NCI-H345 (cell line): ENCODE measurements at places on chromosomes 12 and 14.

DNA sequence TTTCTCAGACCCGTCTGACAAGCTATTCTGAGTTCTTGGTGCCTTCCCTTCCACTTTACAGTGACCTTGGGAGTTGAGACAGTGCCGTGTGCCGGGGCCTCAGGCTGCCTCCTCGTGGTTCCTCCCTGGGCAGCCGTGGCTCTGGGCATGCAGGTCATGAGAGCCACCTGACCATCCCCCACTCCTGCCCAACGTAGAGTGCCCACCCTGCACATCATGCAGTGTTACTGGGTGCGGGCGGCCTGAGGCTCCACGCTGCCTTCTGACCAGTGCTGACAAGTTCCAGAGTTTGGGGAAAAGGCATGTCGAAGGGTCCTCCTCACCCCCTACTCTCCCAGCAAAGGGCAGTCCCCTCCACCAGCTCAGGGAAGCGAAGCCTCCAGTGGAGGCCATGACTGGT lies 190.5 kb downstream of the TSPAN9 start:
- DNase-seq: no peak

DNA sequence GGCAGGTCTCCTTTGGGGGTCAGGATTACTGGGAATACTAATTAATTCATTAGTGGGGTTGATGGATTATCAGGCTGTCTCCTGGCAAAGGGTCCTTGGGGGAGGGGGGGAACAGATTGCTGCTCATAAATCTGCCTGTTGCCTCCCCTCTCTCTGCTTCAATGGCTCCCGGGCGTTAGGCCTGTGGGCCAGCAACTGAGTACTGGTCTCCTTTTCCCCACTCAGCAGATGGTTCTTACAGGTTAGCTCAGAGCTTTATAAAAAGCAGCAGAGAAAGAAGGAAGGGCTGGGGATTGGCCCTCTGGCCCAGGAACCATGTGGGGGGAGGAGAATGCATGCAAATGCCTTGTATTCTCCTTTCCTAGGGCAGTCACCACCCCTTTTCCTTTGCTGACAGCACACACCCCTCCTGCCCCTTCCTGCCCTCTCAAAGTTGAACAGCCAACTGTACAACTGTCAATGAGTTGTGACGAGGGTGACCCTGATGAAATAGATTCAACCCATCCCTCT lies 2.3 kb upstream of the NEUROD4 start:
- no peak for DNase-seq

DNA sequence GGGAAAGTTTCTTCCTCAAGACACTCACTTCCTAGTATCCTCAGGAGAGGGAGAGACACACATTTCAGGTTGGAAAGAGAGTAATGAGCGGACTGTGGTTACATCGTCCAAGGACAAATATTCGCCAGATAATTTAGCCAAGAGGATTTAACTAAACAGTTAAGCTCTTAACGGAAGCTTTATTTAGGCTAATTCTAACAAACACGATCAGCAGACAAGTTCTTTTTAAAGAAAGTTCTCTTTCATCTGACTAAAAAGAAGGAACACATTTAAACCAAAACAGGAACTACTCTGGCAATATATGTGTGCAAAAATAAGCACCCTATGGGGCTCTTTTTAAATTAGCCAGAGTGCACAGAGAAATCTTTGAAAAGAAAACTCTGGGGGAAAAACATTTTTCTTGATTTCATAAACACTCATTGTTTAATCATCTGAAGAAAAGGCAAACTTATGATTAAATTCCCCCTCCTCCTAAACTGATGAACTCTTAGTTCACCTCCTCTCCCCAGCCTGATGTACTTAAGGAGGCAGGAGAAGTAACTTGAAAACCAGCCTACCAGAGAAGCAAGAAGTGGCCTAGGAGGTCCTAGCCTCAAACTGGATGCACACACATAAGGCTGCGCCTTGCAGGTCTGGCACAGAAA lies 13.3 kb upstream of the BTG1 start:
- no peak for DNase-seq

DNA sequence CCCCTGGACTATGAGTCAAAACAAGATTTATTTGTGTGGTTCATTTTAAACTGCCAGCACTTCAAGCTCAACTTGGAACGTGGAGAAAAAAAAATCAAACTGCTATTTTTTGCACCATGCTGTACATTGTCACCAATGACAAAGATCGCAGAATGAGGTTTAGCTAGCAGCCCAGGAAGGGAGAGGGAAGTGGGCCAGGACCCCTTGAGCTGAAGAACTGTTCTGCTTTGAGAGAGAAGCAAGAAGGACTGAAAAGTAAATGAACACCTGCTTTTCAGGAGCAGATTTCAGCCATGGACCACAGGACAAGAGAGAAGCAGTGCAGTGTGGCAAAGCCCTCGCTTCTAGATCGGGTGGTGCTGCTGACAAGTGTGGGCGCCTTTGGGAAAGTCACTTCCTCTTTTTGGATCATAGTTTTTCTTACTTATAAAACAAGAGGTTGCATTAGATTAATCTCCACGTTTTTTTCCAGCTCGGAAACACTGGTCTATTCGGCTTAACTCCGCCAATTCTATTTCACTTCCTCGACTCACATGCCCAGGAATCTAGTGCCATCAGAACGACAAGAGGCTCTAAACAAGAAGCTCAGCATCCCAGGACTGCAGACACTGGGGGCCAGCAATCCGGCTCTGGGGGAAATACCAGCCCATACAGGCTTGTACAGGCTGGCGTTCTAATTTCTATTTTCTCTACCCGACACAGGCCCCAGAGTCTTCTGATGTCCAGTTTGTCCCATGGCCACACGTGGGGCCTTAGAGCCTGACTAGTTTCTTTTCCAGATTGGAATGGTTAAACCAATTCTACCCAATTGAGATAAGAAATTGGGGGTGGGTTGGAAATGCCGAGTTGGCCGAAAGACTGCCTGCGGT lies 129.9 kb downstream of the CRACR2A start:
- DNase-seq: no peak

- no peak for DNase-seq
These were observed 264.4 kb downstream of the FOXG1 start for GRCh38 chr14:29030970-29031369.

DNA sequence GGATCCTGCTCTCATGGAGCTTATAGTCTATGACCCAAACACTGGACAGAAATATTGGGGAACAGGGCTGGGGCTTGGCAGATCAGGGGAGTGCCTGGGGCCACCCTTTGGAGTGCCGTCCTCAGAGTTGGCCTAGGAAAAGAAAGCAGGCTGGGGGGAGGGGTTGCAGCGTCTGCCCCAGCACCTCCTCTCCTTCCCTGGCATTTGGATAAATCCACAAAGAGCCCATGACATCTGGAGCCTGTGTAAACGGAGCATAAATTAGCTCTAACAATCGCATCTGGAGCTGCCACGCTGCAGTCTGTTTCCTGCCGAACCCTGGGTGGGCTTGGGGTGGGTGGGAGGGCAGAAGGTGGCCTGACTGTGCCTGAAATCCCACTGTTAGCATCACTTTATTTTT lies 63.8 kb downstream of the MVK start:
- DNase-seq: no peak

GRCh38 chr14:47961634-47962033 lies 286.2 kb upstream of the MDGA2 start:
- DNase-seq: no peak

DNA sequence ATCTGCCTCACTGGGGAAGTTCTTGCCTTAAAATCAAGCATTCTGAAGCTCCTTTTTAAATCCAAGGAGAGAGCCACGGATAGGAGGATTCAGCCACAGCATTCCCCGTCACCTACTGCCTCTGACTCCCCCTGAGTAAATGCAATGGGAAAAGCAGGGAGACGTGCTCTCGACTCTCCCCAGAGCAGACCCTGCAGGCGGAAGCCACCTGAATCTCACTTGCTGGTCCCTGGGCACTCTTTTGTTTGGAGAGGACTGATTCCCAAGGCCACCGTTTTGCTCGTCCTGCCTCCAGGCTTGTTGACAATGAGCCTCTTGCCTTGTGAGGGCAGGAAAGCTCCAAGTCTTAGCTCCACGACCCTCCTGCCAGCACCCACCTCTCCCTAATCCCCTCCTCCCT lies 204.5 kb downstream of the SLC15A4 start:
- no peak for DNase-seq

- DNase-seq: no peak
These were observed 29.6 kb downstream of the KCTD10 start for GRCh38 chr12:109447482-109447881.

- no peak for DNase-seq
These were observed 4.9 kb upstream of the LRIG3 start for GRCh38 chr12:58925111-58925611.

- no peak for DNase-seq
These were observed 5.5 kb downstream of the C12orf71 start for GRCh38 chr12:27076928-27077327.

DNA sequence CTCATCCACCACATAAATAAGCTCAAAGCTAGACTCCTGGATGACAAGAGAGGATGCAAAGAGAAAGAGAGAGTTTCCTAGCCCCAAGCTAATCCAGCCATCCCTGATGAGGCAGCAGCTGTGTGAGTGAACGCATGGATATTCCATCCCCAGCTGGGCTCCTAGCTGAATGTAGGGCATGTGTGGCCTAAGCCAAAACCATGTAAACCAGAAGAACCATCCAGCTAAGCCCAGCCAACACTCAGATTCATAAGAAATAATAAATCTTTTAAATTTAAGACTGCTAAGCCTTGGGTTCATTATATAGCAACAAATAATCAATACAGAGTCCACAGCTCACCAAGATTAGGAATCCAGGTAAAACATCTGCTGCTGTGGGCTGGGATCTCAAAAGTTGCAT lies 94.3 kb downstream of the TNFAIP2 start:
- DNase-seq: no peak

DNA sequence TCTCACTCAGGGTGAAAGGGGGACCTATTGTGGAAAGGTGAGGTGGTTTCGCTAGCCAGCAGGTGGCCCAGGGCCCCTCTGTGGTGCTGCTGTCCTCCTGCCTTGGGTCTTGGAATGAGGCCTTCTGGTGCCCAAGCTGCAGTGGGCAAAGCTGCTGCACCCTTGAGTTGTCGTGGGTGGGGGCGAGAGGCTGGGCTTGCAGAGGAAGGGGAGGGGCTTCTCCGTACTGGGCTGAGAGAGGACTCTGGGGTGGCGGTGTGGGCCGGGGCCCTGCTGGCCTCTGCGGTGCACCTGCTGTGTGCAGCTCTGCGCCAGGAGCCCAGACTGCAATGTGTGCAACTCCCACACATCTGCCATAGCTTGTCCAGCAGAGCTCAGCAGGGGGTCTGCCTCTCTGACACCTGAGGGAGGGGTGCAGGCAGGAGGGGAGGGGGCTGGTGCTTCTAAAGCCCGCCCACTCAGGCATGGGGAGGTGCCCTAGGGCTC lies 145.8 kb downstream of the KIF26A start:
- DNase-seq: no peak

- no peak for DNase-seq
These were observed 28.6 kb downstream of the EML1 start for GRCh38 chr14:99821519-99822508.

DNA sequence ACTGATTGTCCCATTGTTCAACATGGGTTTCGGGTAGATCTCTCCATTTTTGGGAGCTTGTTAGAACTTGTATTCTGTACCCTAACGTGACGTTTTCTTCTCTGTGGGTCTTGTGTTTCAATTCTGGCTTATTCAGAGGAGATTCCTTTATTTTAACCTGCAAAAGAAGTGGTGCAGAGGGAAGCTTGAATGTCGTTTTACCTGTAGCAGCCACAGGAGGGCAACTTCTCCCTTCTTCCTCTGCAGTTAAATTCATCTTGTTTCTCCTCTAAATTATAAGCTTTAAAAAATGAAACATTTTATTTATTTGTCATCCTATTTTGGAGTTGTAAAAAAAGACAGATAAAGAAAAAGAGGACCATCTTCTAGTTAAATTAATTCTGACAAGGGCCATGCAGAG lies 13.7 kb upstream of the CLEC4D start:
- no peak for DNase-seq

DNA sequence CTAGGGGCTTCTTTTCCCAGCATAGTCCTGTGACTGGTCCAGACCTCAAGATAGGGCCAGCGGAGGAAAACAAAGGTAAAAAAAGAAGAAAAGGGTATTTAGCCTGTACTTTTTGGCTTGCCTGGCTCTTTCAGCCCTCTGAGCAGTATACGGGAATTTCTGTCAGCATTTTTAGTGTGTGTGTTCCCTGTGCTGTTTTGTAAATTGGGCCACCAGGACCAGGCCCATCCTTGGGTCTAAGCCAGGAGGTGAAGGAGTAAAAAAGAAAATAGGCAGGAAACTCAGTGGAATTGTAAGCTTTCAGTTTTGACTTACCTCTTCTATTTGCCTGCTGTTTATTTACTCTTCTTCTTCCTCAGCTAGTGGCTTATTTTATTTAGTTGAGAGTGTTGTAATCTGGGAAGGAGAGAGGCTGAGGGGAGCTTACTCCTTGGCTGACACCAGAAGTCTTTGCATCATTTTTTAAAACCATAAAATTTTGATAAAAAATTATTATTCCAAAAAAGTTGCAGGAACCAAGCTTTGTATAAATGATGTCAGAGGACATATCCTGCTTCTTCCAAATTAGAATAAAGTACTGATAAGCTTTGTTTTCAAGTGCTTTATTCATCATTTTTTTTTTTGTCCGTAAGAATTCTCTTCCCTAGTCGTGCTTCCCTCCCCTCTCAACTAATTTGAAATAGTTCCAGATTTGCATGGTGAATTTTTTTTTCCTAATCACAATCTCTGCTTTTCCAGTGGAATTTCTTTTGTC lies 63.7 kb downstream of the DIP2B start:
- DNase-seq: no peak
